ENCODE measurements at places on chromosomes 6 and 20. TPM values are rescaled to one million over a fixed set of nuclear protein-coding genes. Genes with fewer than 3 reads are reported as not detected.

GRCh38 chr20:32206760-32207625 lies 550 bp downstream of the PLAGL2 start:
- H3K36me3 ChIP-seq, result peaks cover 29% of the 10 kb centered on the region
- peak; percentile 31 for DNase-seq
- H3K27ac ChIP-seq, result peak overlapping the region; percentile 81
- peak overlapping the region; percentile 97 for H3K4me3 ChIP-seq
- no peaks in the 10 kb centered on the region for H3K27me3 ChIP-seq

DNA sequence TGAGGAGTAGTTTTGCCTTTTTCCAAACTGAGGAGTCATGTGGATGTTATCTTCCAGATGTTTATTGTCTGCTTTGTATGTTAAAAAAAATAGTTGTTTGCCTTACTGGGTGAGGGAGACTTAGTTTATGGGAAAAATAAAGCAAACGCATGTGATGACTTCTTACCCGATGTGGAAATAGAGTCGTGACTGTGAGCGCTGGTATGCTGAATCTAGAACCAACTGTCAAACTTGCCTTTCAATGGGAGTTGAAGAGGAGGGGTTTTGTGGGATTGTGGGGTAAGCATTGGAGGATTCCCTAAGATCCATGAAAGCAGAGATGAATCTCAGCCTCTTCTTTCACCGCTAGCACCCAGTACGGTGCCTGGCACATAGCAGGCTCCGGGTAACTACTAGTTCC lies 5.3 kb downstream of the DCBLD1 start:
- H3K4me3 ChIP-seq, result no peak overlapping the region
- H3K36me3 ChIP-seq, result no peaks in the 10 kb centered on the region
- H3K27me3 ChIP-seq, result peaks cover 10% of the 10 kb centered on the region
- H3K27ac ChIP-seq, result no peak overlapping the region

DNA sequence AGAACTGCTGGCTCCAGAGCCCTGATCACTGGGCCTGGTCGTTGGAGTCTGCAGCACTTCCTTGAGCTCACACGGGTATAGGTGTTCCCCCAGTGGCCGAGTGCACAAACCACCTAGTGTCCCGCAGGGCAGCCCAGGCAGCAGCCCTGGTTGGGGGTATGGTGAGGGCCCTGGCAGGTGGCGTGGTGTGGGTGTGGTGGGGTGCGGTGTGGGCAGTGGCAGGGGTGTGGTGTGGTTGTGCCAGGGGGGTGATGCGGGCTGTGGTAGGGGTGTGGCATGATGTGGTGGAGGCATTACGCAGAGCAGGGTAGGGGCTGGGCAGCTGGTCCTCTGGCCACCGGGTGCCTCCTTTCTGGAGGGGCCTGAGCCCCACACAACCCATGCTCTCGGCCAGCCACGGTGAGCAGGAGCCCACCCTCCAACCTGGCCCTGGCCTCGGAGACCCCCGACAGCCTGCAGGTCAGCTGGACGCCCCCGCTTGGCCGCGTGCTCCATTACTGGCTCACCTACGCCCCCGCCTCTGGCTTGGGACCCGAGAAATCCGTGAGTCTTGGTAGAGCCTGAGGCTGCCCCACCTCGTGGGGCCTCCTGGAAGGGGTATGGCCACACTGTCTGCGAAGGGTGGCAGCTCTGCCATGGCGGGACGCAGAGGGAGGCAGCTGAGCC lies 20.5 kb downstream of the COL20A1 start:
- H3K27me3 ChIP-seq, result peaks cover 5% of the 10 kb centered on the region
- no peak overlapping the region for H3K4me3 ChIP-seq
- DNase-seq, result no peak
- H3K4me1 ChIP-seq, result peaks cover 39% of the 10 kb centered on the region
- H3K27ac ChIP-seq, result no peak overlapping the region
- no peaks in the 10 kb centered on the region for H3K36me3 ChIP-seq

- H3K27me3 ChIP-seq, result no peaks in the 10 kb centered on the region
- H3K4me1 ChIP-seq, result peaks cover 3% of the 10 kb centered on the region
- no peak for DNase-seq
- no peak overlapping the region for H3K4me3 ChIP-seq
Measured at GRCh38 chr6:34535199-34535598, 20.9 kb downstream of the SPDEF start.

DNA sequence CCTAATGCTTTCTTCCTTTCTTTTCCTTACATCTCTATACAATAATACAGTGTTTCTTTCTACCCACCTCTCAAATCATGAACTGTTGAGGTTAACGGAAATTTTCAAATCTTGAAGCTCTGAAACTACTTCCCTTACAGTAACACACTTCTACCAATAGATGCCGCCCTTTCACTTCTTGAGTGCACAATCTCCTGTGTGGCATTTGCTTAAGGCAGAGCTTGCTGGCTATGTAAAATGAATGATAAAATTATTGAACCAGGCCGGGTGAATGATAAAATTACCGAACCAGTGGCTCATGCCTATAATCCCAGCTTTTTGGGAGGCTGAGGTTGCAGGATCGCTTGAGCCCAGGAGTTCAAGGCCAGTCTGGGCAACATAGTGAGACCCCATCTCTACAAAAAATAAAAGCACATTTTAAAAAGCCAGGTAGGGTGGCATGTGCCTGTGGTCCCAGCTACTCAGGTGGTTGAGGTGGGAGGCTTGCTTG lies 56.8 kb downstream of the KCNS1 start:
- H3K4me1 ChIP-seq, result no peaks in the 10 kb centered on the region
- no peaks in the 10 kb centered on the region for H3K27me3 ChIP-seq

AVP gene
- not detected for polyA plus RNA-seq

DNA sequence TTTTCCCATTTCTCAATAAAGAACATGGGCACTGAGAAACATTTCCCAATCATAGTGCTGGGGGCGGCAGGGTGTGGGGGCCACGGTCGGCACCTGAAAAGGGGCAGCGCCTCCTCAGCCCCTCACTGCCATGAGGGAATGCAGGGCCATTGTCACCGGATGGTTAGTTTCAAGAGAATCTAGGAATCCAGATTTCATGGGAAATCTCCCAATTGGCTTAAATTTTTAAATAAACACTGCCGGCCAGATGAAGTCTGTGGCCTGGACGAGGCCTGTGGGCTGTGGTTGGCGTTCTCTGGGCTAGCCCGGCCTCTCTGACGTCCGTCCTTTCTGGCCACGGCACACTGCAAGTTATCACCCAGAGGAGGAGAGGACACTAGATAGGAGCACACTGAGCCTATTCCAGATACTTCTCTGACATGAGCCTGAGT lies 25.6 kb downstream of the MANBAL start:
- peak overlapping the region; percentile 35 for H3K27ac ChIP-seq
- H3K27me3 ChIP-seq, result no peaks in the 10 kb centered on the region
- H3K4me1 ChIP-seq, result peaks cover 25% of the 10 kb centered on the region
- H3K4me3 ChIP-seq, result no peak overlapping the region

GRCh38 chr20:49291200-49291599 lies 13.3 kb upstream of the ZNFX1 start:
- peaks cover 73% of the 10 kb centered on the region for H3K36me3 ChIP-seq
- no peaks in the 10 kb centered on the region for H3K4me1 ChIP-seq
- H3K4me3 ChIP-seq, result no peak overlapping the region
- no peaks in the 10 kb centered on the region for H3K27me3 ChIP-seq
- H3K27ac ChIP-seq, result no peak overlapping the region

HLA-DRB1 gene
- 16.5 TPM for polyA plus RNA-seq
